ENCODE measurements at places on chromosomes 3 and 15. TPM values are rescaled to one million over a fixed set of nuclear protein-coding genes. Genes with fewer than 3 reads are reported as not detected.

Gene WWTR1
- total RNA-seq = 13.7 TPM

Gene EOGT
- total RNA-seq = 50.9 TPM

Gene CHRM5
- total RNA-seq = not detected

Gene PPM1L
- total RNA-seq = 2.1 TPM

Gene FURIN
- total RNA-seq = 27.9 TPM

Gene CKMT1B
- not detected for total RNA-seq

Gene NEK10
- total RNA-seq = 23.0 TPM

Gene HYAL1
- total RNA-seq = 1.8 TPM

Gene CCDC54
- not detected for total RNA-seq

Gene IQCF5
- not detected for total RNA-seq

Gene NR1I2
- under 0.01 TPM for total RNA-seq

Gene MORC1
- total RNA-seq = not detected

Gene GHSR
- not detected for total RNA-seq

Gene CMTM8
- 0.26 TPM for total RNA-seq

Gene RARB
- 9.4 TPM for total RNA-seq

Gene GATM
- total RNA-seq = 0.17 TPM
